Esophagus muscularis mucosa (tissue), 4 donors: ENCODE measurements at places on chromosomes 7 and 10. TPM values are rescaled to one million over a fixed set of nuclear protein-coding genes. Genes with fewer than 3 reads are reported as not detected.
A peak's percentile ranks its signal among the peaks of the same experiment; 100 is the strongest.

DNA sequence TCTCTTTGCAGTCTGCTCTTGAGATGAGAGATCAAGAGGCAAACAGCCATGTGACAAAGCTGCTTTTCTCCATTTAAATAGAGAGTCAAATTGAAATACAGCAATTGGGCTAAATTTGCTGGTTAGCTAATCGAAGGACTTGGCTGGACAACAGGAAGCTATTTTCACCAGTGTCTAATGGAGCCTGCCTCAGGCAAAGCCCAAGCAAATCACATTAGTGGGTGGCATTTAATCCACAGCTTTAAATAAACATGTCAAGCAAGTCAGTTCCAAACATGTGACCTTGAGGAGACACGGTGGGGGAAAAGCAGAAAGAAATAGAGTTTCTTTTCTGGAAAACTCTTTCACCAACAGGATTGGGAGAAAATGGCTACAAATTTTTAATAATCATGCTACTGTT, 180.5 kb upstream of the AOAH start:
- no peak for DNase-seq

DNA sequence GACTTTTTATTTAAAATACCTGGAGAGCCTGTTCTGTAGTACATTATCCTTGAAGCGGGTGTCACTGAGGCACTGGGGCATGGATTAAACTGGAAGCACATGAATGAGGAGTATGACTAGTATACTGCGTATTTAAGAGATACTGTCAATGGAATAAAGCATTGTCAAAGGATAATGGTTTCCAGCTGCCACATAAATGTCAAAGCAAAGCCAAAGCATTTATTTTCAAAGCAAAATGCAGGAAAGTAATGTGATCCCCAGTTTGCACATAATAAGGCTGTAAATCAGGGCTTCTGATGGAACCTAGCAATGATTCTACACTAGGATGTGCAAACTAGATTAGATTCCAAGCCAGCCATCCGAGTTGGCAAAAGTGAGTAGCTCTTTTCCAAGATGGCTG, 240.1 kb downstream of the POU6F2 start:
- DNase-seq, result no peak

GRCh38 chr10:78028438-78029268, 662 bp downstream of the POLR3A start:
- no peak for DNase-seq

GRCh38 chr10:86287966-86288579, 78.5 kb downstream of the GRID1 start:
- DNase-seq, result no peak

- no peak for DNase-seq
Observed at GRCh38 chr10:103713676-103714075, 141.7 kb downstream of the SH3PXD2A start.

DNA sequence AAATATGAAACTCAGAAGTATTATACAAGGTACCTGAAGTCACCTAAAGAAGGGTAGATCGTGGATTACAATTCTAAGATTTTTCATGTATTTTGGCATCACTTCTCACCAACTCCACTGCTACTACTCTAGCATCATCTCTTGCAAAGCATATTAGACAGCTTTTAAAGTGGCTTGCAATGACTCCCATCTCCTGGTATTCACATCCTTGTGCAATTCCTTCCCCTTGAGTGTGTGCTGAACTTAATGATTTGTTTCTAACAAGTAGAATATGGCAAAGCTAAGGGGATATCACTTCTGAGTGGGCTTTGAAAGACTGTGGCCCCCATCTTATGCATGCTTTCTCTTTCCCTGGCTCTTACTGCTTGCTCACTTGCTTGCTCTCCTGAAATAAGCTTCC, 280.2 kb downstream of the SNX13 start:
- DNase-seq, result no peak

DNA sequence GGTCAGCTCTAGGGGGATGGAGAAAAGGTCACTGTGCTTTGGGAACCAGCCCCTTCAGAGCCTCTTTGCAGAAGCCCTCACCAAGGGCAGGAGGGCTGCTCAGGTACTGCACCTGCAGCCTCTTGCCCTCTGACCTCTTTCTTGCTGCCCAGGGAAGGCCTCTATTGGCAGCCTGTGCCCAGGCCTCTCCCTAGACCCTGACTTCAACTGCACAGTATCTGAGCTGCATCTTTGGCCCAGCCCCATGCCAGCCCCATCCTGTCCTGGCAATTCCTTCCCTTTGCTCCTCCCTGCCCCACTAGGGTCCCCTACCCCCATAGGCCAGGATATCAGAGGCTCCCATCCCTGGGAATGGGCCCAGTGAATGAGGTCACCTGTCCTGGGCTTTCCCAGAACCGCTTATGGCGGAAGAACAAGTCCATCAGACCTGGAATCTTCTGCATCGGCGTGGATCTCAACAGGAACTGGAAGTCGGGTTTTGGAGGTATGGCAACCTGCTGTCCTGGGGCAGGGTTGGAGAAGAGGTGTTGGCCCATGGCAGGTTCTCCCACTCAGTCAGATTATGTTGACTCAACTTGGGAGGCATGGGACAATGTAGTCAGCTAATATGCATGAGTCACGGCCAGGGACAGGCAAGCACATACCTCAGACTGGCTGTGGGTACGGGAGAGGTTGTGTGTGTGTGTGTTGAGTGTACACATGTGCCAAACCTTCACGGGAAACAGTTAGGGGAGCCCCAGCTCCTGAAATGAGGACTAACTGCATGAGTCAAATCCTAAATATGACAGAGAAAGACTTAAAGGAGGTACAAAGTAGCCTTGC, 17.1 kb upstream of the CPA1 start:
- DNase-seq, result no peak

GRCh38 chr10:14772399-14772798, 2.3 kb downstream of the FAM107B start:
- DNase-seq, result peak; percentile 42

GRCh38 chr7:125605241-125605640, 675.6 kb upstream of the POT1 start:
- no peak for DNase-seq

GRCh38 chr10:2342206-2342605, 604.9 kb upstream of the ADARB2 start:
- no peak for DNase-seq

GRCh38 chr7:102061354-102061945, 225.2 kb upstream of the SH2B2 start:
- no peak for DNase-seq

DNA sequence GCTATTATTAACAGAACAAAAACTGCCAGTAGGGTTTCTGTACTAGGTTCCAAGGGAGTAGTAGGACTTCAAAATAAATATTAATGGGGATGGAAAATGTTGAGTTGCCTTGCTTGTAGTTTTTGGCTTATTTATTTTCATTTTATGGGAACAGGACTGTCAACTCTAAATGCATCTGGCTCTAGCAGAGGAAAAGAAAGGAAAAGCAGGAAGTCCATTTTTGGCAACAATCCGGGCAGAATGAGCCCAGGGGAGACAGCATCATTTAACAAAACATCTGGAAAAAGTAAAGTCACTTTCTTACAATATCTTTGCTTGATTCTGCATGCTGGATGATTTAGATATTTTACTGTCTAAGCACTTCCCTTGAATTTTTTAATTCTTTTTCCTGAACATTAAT, 69.4 kb downstream of the NOC3L start:
- DNase-seq, result no peak

- DNase-seq, result no peak
Observed at GRCh38 chr7:71511361-71511807, 379.4 kb downstream of the GALNT17 start.

- DNase-seq, result peak; percentile 88
Observed at GRCh38 chr10:14330388-14331061, at the start of gene FRMD4A. Gene FRMD4A (minus strand): TSS chr10:14330924.

DNA sequence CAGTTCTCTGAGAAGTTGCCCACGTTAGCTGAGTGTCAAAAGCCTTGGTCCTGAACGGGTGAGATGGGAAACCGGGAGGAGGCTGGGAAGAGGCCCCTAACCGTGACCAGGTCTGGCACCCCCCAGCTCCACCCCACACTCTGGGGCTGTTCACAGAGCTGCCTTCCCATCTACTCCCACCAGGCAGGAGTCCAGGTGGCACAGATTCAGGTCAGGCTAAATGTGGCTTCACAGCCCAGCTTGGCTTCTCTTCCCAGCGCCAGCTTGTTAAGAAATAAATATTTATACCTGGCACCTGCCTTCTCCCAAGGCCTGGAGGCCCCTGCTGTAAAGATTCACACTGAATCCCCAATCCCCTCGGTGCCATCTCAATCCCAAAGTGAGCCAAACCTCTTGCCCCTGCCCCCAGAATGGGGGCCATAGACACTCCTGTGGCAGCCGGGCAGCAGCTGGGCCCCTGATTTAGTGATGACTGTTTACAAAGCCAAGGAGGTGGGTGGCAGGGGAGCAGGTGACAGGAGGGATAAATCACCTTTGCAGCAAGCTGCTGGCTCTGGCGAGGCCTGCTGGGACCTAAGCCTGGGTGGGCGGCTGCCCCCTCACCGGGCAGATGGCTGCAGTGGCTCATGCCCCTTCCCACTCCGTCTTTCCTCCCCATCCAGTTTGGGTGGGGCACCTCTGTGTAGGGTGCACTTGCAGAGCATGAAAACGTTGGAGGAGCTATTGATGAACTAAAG, 72.5 kb downstream of the GOLGA7B start:
- no peak for DNase-seq

- no peak for DNase-seq
Observed at GRCh38 chr10:101310529-101311184, 43.3 kb upstream of the BTRC start.

DNA sequence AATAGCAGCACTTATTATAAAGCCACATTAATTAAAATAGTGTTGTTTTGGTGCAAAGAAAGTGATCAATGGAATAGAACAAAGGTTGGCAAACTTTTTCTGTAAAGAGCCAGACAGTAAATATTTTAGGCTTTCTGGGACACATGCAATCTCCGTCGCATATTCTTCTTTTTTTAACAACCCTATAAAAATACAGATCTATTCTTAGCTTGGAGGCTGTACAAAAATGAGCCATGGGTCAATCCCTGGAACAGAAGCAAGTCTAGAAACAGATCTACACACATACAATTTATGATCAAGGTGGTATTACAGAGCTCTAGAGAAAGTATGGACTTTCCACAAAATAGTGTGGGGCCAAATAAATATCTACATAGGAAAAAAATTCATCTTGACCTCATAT, 71.8 kb downstream of the ARHGAP21 start:
- no peak for DNase-seq

DNA sequence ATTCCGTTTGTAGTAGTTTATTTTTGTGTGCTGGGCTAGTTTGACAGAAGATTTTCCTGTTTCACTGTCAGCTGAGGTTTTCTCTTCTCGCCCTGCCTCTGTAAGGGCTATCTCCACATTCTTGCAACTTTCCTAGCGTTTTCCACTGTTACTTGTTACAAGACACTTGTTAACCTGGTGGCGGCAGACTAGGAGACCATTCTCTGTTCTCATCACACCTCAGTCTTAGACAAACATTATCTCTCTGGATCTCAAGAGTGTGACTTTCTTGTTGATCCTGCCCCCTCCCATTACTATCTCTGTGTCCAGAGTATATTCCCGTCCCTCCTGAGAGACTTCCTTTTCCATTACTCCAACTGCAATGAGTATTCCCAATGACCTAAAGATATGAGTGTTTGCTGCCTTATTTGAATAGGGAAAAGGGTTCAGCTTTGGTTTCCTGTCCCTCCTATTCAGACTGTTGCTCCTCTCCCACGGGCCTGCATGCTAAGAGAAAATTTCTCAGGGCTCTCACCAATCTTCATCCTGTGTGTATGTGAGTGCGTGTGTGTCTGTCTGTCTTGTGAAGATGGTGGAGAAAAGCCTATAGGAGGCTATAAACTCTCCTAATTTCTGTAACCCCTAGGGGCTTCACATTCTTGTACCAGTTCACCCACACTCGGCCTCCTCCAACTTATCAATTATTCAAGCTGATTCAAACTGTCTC, 722.4 kb upstream of the POT1 start:
- no peak for DNase-seq

DNA sequence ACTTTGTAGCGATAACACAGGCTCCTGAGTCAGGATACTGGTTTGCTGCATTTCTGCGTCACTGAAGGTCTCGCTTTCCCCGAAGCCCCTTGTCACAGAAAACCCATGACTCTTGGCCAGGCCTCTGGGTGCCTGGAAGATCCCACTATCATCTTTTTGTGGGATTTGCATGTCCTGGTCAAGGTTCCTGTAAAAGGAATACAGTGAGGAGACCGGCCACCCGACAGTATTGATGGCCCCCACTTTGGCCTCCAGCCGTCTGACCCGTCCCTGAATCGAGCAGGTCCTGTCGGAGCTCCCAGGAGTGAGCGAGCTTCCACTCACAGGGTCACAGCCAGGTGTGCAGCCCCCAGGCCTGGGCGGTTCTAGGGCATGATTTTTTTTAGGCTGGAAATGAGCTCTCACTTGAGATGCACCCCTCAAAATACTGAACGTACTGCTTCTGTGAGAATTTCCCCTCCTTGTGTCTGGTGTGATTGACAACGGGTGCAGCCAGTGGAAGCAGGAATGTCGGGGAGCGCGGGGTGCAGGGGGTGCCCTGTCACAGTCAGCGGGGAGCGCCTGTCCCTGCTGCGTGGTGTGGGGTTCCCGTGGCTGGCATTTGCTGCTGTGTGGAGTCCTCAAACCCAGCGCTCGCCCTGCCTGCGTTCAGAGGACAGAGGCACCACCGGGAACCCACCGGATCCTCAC, 75.8 kb downstream of the DNAJB6 start:
- DNase-seq, result no peak

DNA sequence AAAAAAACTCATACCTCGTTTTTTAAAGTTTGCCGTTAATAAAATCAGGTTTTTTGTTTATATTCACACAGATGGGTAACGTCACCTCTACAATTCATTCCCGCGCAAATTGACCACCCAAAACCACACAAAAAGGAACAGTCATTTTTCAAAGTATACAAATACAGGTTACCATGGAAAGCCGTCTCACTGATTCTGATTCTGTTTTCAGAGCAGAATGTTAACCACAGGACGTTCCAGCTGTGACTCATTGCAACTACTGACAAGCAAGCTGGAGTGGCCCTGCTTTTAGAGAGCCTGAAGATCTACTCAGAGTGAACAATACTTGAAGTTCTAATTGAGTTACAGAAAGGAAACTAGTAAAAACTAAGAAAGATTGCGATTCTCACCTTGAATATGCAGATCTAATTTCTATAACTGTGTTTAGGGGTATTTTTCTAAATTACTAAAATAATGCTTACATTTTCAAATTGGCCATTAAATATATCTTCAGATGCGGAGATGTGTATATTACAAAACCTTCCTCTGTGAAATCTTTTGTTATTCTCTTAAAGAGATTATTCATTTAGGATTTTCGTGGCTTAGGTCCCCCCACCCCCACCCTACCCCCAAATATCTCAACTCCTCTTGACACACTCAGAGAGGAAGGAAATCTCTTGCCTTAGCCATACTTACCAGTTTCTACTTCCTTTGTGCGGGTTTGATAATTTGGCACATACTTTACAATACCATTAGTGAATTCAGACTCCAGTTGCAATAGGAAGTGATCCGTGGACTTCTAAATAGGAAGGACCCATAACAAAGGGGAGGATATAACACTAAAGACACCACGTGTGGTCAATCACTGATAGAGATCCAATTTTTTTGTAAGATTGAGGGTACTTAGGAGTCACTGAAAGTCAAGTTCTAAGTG, 106.0 kb downstream of the CUBN start:
- DNase-seq, result peak; percentile 88

- DNase-seq, result no peak
Observed at GRCh38 chr7:86667732-86668131, 24.0 kb downstream of the GRM3 start.

Gene ABCC2
- 2.9 TPM for total RNA-seq

Gene SP4
- total RNA-seq, result 8.0 TPM

Gene PIP
- not detected for total RNA-seq

Gene TACC2
- 69.4 TPM for total RNA-seq

Gene SLC39A12
- not detected for total RNA-seq

Gene ZC3HAV1L
- 10.8 TPM for total RNA-seq

Gene TYW1B
- 1.2 TPM for total RNA-seq

Gene PCLO
- 2.6 TPM for total RNA-seq

Gene JAKMIP3
- total RNA-seq, result 1.6 TPM

Gene PYROXD2
- 6.3 TPM for total RNA-seq
